Fibroblast of skin of right quadriceps (primary cell): ENCODE measurements at places on chromosomes 3 and 15.
A peak's percentile ranks its signal among the peaks of the same experiment; 100 is the strongest.

DNA sequence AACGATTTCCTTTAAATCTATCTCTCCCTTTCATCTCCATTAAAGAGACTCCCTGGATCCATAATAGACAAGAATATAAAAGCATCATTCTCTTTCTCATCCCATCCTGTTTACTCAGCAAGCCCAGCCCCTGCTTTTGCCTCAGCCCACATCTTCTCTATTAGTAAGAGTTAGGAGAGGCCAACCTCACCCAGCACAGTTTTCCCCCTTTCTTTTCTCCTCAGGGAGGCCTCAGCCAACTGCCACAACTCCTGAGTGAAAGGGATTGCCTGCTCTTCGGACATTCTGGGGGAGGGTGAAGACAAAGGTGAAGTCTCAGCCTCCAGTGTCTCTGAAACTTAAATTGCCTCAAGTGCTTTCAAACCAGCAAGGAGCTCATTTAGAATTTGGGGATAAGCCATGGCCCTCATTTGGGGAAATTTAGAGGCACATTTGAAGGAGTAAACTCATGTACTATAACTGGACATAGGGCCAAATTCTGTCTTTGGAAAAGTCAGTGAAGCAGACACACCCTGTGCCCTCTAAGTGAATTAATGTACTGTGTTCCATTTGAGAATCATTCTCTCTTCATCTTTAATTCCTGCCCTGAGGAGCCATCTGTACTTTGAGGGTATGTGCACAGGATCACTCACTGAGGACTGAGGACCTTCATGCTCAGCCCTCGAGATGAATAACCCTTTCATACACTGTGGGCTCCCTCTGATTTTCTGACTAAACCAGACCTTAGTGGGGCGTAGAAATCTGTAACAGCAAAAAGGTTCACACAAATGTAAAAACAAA, 82.5 kb downstream of the SOX2 start:
- peak; percentile 5 for DNase-seq

GRCh38 chr3:64209866-64210621, 15.2 kb downstream of the PRICKLE2 start:
- no peak for DNase-seq

DNA sequence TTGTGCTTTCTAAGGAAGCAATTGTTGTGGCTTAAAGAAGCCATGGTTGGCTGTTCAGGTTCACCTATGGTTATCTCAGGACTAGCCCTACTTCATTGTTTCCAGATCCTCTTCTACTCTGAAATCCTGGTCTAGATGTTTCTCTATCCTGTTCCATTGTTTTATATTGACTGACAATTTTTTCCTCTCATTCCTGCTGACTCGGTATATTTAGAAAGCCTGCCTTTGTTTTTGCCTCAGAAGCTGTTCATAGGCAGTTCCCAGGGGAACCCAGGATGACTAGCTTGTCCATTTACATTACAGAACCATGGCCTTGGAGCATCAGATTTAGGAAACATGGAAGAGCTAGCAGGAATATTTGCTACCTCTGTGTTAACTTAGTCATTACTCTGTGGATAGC, 64.0 kb downstream of the SLC9C1 start:
- no peak for DNase-seq

DNA sequence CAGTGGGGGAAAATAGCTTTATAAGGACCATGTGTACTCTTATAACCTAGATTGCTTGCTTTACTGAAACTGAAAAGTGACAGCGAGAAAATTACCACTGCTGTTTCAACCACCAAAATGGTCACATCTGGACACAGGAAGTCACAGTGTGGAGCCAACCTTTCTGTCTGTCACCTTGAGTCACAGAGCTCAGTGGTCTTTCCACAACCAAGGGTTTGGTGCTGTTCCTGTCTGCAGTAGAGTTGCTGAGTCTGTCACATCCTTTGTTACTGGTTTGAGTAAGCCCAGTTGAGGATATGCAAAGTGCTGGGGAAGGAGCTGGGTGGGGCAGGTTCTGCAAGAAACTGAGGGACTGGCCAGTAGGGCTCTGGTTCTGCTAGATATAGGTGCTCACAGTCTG, 139.1 kb upstream of the EIF1B start:
- DNase-seq, result no peak

- DNase-seq, result no peak
Observed at GRCh38 chr3:13137941-13138832, 65.0 kb upstream of the IQSEC1 start.

- DNase-seq, result no peak
Observed at GRCh38 chr3:194991338-194991654, 279.7 kb downstream of the XXYLT1 start.

GRCh38 chr3:44186111-44186672, 55.5 kb upstream of the TOPAZ1 start:
- no peak for DNase-seq

- DNase-seq, result no peak
Observed at GRCh38 chr3:81580355-81580754, 181.1 kb downstream of the GBE1 start.

DNA sequence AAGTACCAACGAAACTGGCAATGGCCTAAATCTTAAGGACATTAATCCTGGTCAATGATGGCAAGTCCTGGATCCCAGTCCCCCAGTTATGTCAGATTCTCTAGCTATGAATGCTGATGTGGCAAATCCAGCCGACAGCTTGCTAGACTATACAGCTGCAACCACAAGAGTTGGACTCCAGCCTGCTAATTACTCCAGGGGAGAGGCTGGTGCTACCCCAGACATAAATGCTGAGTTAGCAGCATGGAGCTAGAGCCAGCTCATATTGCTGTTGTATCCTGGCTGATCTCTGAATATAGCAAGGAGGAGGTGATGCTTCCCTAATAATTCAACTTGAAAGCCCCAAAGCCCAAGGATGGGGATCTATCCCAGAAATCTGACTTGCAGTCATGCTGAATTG, 207.1 kb downstream of the LRRN1 start:
- no peak for DNase-seq

GRCh38 chr3:129346695-129347457, 68.2 kb downstream of the HMCES start:
- no peak for DNase-seq

- no peak for DNase-seq
Observed at GRCh38 chr3:129263161-129263910, 13.9 kb downstream of the COPG1 start.

GRCh38 chr3:135352213-135352612, 557.2 kb downstream of the EPHB1 start:
- no peak for DNase-seq

DNA sequence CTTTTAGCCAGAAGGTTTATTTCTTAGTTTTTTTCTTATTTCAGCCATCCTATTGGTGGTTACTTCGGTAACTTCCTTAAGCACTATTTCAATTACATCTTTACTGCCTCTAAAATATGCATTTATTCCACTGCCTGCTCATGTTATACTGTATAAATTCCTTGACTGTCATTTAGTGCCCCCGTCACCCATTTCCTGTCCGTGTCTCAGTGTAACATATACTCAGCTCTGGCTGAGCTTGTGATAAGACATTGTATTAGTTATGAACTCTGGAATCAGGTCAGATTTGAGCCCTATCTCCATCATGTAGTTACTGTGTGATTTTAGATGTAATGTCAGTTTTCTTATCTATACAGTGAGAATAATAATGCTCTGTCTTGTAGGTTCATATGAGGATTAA, 24.2 kb downstream of the PIAS1 start:
- DNase-seq, result no peak

DNA sequence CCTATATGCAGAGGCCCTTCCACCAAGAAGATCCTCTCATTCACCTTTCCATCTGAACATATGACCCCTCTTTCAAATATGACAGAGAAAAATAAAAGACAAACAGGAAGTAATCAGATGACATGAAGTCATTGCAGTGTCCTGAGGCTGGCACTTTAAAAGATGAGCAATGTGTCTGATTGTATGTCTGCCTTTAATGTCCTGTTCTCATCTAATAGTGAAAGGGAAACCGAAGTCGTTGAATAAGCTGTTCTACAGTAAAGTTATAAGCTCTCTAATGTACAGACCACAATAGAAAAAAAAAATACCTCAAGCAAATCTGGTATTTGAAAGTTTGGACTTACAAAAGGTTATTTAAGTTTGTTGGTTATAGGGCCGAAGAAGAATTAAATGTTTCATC, 243.0 kb downstream of the CLSTN2 start:
- no peak for DNase-seq
